ENCODE measurements at places on chromosomes 16 and 17. TPM values are rescaled to one million over a fixed set of nuclear protein-coding genes. Genes with fewer than 3 reads are reported as not detected.

SPATA22 gene
- total RNA-seq, result 1.6 TPM

DNA sequence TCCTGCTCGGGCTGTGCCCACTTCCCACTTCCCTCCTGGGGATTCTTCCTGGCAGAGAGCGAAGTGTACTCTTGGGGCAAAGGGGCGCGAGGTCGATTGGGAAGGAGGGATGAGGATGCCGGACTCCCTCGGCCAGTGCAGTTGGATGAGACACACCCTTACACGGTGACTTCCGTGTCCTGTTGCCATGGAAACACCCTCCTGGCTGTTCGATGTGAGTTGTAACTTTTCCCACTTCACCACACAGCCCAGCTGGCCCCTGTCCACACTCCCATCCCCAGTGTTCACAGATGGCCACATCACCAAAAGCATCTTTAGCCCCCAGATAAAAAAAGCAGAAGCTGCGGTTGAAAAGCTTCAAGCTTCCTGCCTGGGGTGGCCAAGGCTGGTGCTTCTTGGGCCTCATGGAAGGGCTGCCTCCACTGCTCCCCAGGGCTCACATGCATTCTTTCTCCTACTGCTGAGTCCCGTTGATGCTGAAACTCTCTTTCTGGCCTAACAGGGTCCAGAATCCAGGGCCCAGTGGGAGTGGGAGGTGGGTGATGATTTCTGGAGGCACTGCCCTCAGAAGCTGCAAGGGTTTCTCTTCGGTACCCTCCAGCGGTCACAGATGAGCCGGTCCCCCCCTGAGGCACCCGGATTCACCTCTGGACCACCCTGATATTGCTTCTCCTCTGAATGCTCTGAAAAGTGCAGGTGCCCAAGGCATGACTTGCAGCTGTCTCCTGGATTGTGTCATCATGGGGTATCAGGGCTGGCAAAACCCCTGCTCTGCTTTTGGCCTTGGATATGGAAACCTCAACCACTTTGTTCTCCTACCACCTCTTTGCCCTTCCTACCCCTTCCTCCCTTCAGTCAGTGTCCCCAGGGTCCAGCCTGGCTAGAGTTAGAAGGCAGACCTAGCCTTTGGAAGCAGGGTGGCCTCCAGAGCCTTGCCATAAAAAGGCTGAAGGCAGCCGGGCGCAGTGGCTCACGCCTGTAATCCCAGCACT is 2.2 kb upstream of the TRAF4 start:
- peak overlapping the region; percentile 19 for H3K27ac ChIP-seq
- H3K27me3 ChIP-seq, result no peaks in the 10 kb centered on the region
- H3K4me1 ChIP-seq, result peaks cover 34% of the 10 kb centered on the region

DNA sequence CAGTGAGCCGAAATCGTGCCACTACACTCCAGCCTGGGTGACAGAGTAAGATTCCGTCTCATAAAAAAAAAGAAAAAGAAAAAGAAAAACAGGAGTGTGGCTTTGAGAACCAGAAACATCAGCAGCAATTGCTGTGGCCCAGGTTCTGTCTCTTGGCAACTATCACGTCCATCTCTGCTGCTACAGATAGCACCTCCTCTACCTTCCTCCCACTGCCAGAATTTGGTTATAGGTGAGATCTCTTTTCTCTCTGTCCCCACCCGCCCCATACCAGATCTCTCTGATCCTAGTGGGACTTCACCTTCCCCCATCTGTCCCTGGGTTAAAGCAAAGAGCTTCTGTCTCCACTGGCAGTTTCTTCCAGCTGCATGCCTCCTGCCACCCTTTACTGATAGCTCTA is 3.1 kb downstream of the TLCD2 start:
- no peak overlapping the region for H3K27ac ChIP-seq
- H3K36me3 ChIP-seq, result no peaks in the 10 kb centered on the region
- DNase-seq, result no peak
- H3K4me1 ChIP-seq, result peaks cover 11% of the 10 kb centered on the region
- no peak overlapping the region for H3K4me3 ChIP-seq

TEX14 gene
- 0.21 TPM for total RNA-seq

DNA sequence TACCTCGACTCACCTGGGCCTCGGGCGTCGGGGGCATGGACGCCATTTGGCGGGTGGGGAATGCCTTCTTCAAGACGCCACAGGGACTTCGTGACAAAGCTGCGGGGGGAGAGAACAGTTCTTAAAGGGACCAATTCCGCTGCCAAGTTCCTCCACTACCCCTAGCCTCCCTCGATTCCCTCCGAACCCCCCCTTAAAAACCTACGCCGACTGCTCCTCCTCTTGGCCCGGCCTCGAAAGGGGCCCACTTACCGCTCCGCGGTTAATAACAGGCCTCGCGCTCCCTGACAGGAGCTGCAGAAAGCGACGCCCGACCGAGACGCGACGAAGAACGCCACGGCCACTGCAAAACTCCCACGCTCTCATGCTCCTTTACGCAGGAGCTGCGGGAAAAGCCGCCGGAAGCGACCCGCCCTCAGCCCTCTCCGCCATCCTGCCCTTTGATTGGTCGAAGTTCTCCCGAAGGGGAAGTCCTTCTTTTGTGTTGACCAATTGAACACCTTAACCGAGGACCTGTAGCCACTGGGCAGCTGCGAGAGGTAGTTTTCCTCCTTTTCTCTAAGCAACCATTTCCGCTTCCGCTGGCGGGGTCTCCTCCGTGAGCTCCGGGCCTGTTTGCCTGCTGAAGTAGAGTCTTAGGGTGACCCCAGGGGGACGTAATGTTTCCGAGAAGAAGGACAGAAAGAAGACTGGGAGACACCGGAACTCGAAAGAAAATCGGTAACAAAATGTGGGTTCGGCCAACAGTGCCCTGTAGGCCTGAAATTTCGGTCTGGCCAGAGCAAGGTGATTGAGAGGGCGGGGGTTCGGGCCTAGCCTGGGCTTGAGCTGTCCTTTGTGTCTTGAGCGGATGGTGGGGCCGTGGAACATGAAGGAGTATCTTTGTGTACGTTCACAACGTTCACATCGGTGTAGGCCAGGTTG is at the start of the genes NAA60 and ZNF597:
TSS of gene NAA60 (plus strand) at position 573 of the 924 bp plus-strand sequence. CDS start 32,548 bp downstream, outside the sequence.
TSS of gene ZNF597 (minus strand) at position 397 of the 924 bp plus-strand sequence. CDS start at position 46, 351 bp downstream.
- no peaks in the 10 kb centered on the region for H3K27me3 ChIP-seq
- DNase-seq, result peak; percentile 88
- peak within 1 kb of the TSS; percentile 93 for H3K27ac ChIP-seq

DNA sequence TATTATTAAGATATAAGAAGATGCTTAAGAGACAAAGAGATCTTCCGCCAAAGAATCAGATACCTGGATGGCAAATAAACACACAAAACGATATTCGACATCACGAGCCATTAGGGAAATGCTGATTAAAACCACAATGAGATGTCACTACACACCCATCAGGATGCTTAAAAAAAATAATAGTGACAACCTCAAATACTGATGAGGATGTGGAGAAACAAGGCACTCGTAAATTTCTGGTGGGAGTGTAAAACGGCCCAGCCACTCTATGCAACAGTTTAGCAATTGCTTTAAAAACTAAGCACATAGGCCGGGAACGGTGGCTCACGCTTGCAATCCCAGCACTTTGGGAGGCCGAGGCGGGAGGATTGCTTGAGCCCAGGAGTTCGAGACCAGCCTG is 39.4 kb downstream of the TBC1D16 start:
- peaks cover 53% of the 10 kb centered on the region for H3K4me1 ChIP-seq
- H3K27ac ChIP-seq, result peak overlapping the region; percentile 98
- DNase-seq, result peak; percentile 7
- peaks cover 5% of the 10 kb centered on the region for H3K36me3 ChIP-seq
- H3K4me3 ChIP-seq, result no peak overlapping the region
- H3K27me3 ChIP-seq, result no peaks in the 10 kb centered on the region

LGALS9C gene
- total RNA-seq, result not detected

TIMP2 gene
- total RNA-seq, result 1.6 TPM

DNA sequence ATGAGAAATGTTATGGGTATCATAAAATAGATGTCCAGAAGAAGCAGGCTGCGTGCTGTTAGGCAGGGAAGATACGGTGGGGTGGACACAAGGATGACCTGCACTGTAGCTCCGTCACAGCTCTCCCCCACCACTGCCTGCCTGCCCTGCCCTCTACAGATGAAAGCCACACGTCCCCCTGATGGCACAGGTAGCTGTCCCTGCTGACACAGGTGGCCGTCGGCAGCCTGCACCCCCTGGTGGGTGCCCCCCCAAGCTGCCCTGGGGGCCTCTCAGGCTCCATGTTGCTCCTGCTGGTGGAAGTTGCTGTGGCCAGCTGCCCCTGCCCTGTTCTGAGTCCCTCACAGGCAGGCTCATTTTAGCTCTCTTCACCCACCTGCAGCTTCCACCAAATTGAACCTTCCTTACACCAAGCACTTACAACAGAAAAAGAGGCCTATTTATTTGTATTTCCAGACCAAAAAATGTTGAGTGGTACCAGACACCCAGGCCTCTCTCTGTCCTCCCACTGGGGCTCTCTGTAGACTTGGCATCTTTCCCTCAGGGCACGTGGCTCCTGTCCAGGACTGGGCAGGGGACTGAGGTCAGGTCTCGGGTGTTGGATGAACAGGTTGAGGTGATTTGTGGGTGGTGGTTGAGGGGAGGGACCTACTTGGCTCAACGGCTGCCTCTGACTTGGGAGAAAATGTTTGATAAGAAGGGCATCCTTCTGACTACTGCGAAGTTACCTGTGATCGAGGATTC is 50.1 kb upstream of the CACNG5 start:
- no peak overlapping the region for H3K4me3 ChIP-seq
- H3K27ac ChIP-seq, result no peak overlapping the region
- H3K4me1 ChIP-seq, result no peaks in the 10 kb centered on the region
- H3K27me3 ChIP-seq, result no peaks in the 10 kb centered on the region
- H3K36me3 ChIP-seq, result peaks cover 18% of the 10 kb centered on the region
- no peak for DNase-seq
